ENCODE measurements at places on chromosomes 3 and 15. TPM values are rescaled to one million over a fixed set of nuclear protein-coding genes. Genes with fewer than 3 reads are reported as not detected.

The TFG gene
- 49.7 TPM for total RNA-seq

GRCh38 chr3:170523248-170523647 lies 62.6 kb downstream of the SLC7A14 start:
- DNase-seq, result no peak

The IRAK2 gene
- 5.1 TPM for total RNA-seq

GRCh38 chr3:134330883-134331810 lies 43.1 kb downstream of the AMOTL2 start:
- DNase-seq, result no peak

The TIMP4 gene
- not detected for total RNA-seq

DNA sequence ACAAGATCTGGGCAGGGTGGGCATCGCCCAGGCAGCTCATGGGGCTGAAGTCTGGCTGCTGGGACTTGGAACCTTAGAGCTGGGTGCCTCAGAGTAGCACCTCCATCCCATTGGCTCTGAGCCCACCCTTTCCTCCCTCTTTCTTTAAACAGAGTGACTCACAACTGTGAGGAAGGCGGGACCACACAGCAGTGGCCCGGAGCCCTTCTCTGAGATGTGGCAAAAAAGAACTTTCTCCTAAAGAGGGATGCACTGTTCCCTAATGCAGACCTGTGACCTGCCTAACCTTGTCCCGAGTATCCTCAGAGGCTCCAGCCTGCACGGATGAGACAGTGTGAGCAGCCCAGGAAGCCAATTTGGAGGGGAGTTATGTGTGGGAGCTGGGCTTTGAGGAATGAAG lies 23.6 kb downstream of the PRR20G start:
- DNase-seq, result no peak

DNA sequence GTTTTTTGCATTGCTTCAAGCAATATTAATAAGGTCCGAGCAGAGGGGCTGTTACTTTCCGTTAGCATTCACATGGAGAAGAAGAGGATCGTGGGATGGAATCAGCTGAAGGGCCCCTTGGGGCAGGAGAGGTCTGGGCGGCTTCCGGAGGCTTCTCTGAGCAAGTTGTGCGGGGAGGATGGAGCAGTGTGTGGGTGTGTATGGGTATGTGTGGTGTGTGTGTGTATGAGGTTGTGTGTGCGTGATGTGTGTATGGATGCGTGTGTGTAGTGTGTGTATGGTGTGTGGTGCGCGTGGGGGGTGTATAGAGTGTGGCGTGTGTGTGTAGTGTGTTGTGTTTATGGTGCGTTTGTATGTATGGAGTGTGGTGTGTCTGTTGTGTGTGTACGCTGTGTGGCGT lies 25.8 kb downstream of the GABRA5 start:
- DNase-seq, result no peak

The ZNF660 gene
- 0.35 TPM for total RNA-seq

GRCh38 chr15:64586984-64587383 lies 126.6 kb downstream of the ZNF609 start:
- no peak for DNase-seq

- no peak for DNase-seq
Measured at GRCh38 chr3:194340757-194341400, 10.2 kb downstream of the CPN2 start.

DNA sequence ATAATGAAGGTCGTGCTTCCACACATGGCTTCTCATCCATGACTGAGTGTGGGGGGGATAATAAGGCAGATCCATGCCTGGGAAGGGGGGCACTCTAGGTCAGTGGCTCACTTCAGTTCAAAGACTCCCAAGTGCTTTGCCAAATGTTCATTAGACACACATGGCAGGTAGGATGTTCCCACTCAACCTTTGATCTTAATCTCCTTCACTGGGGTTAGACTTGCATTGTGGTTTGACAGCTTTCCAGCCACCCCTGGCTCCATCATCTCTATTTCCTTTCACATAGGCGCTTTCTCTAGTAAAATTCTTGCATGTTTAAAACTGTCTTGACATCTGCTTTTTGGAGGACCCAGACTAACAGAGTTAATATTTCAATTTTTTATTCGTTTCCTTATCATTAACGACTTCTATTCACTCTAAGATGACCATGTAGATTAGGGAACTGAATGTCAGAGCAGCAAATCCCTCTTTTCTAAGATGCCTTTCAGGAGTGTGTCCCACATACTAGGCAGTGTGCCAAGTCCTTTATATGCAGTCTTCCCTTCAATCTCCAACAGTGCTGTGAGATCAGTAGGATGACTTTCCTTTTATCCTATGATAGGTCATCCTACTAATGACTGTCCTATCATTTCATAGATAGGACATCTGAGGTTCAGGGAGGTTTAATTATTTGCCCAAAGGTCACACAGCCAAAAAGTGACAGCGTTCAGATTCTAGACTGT lies 57.9 kb downstream of the BTD start:
- no peak for DNase-seq

GRCh38 chr15:41713047-41713446 lies 52.8 kb downstream of the MGA start:
- no peak for DNase-seq

Measured in CD8-positive, alpha-beta memory T cell (primary cell).